ENCODE measurements at places on chromosomes 3 and 15. TPM values are rescaled to one million over a fixed set of nuclear protein-coding genes. Genes with fewer than 3 reads are reported as not detected.

DNA sequence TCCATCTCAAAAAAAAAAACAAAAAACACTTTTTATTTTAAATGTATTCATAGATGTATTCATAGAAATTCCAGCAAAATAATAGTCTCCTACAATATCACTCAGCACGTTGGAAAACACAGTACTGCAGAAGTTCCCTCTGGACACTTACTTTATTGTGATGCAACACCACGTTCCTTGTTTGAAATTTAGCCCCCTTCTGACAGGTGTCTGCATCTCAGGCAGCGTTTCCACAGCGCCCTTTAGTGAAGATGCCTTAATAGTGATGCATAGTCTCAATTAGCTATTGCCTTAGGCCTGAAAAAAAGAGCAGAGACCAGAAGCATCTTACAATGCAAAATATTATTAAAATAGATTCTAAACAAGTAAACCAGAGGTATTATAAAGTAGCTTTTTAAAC lies 20.3 kb downstream of the IL12A start:
- DNase-seq = no peak
- H3K36me3 ChIP-seq = no peaks in the 10 kb centered on the region
- H3K4me1 ChIP-seq = peaks cover 26% of the 10 kb centered on the region
- no peaks in the 10 kb centered on the region for H3K27me3 ChIP-seq
- H3K27ac ChIP-seq = no peak overlapping the region

GRCh38 chr3:135851201-135852081 lies 114.1 kb upstream of the PPP2R3A start:
- H3K4me1 ChIP-seq = peaks cover 35% of the 10 kb centered on the region
- no peaks in the 10 kb centered on the region for H3K27me3 ChIP-seq
- H3K36me3 ChIP-seq = no peaks in the 10 kb centered on the region
- H3K27ac ChIP-seq = peak overlapping the region; percentile 61

C3orf80 gene
- 0.78 TPM for total RNA-seq

GRCh38 chr3:38379201-38379770 lies 32.7 kb downstream of the XYLB start:
- no peak overlapping the region for H3K4me3 ChIP-seq
- no peak overlapping the region for H3K27ac ChIP-seq
- H3K36me3 ChIP-seq = peaks cover 6% of the 10 kb centered on the region
- no peaks in the 10 kb centered on the region for H3K4me1 ChIP-seq
- H3K27me3 ChIP-seq = no peaks in the 10 kb centered on the region
- no peak for DNase-seq

OXSM gene
- 8.4 TPM for total RNA-seq

DNA sequence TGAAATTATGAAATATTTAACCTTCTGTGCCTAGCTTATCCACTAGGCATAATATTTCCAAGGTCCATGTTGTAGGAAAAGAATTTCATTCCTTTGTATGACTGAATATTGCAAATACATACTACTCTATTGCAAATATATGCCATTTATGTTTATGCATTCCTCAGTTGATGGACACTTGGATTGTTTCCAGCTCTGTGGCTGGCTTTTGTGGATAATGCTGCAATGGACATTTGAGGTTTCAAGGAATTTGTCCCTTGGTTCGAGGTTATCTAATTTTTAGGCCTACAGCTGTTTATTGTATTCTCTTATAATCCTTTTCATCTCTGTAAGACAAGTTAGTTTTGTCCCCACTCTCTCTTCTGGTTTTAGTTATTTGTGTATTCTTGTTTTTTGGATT lies 7.7 kb upstream of the AADACL2 start:
- no peak for DNase-seq
- no peak overlapping the region for H3K4me3 ChIP-seq
- H3K27me3 ChIP-seq = peaks cover 4% of the 10 kb centered on the region
- H3K4me1 ChIP-seq = no peaks in the 10 kb centered on the region

DNA sequence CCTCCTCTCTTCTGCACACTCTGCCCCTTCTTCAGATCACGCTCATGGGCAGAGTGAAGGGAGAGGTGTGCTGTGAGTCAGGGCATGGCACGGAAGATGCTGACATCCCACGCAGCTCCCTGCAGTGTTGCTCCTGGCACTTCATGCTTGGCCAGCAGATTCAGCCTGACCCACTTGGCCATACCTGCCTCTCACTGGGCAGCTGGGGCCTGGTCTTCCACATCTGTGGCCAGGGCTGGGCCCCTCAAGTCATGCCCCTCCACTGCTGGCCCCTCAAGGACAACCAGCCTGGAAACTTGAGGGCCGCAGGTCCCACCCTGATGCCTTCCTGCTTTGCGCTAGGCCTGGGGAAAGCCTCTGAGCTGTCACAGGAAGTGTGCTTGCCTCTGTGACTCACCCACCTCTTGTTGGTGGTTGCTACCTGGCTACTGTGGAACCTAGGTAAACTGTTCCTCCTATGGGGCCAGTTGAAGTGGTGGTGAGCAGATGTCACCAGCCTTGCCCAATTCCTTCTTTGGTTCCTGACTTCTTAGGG lies 48.7 kb downstream of the BSN start:
- no peaks in the 10 kb centered on the region for H3K36me3 ChIP-seq
- no peak for DNase-seq
- no peak overlapping the region for H3K4me3 ChIP-seq
- H3K27me3 ChIP-seq = no peaks in the 10 kb centered on the region

GRCh38 chr3:108222853-108223565 lies 785 bp upstream of the IFT57 start:
- DNase-seq = no peak
- peak overlapping the region; percentile 98 for H3K4me3 ChIP-seq
- peak overlapping the region; percentile 99 for H3K27ac ChIP-seq
- 0 out of 2 replicates have a peak, but pooled peaks cover 6% of the 10 kb centered on the region for H3K36me3 ChIP-seq

GRCh38 chr3:52779837-52780585 lies 2.6 kb downstream of the ITIH1 start:
- DNase-seq = no peak
- no peak overlapping the region for H3K27ac ChIP-seq
- H3K27me3 ChIP-seq = peaks cover 52% of the 10 kb centered on the region
- no peaks in the 10 kb centered on the region for H3K4me1 ChIP-seq
- no peak overlapping the region for H3K4me3 ChIP-seq

DNA sequence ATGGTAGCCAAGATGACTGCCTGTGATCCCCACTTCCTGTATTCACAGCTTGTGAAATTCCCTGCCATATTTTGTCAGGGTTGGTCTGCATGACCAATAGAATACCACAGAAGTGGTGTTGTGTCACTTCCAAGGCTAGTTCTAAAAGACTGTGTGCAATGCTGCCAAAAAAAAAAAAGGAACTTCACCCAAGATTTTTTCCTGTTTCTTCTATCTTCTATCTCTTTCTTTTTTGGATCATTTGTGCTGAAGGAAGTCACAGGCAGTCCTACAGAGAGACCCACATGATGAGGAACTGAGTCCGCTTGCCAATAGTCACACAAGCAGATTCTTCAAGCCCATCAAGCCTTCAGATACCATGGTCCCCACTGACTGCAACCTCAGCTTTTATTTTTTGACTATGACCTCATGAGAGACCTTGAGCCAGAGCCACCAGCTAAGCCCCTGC lies 18.1 kb upstream of the RAF1 start:
- no peaks in the 10 kb centered on the region for H3K27me3 ChIP-seq
- peaks cover 26% of the 10 kb centered on the region for H3K4me1 ChIP-seq
- DNase-seq = peak; percentile 82
- peak overlapping the region; percentile 93 for H3K27ac ChIP-seq
- H3K4me3 ChIP-seq = no peak overlapping the region

DNA sequence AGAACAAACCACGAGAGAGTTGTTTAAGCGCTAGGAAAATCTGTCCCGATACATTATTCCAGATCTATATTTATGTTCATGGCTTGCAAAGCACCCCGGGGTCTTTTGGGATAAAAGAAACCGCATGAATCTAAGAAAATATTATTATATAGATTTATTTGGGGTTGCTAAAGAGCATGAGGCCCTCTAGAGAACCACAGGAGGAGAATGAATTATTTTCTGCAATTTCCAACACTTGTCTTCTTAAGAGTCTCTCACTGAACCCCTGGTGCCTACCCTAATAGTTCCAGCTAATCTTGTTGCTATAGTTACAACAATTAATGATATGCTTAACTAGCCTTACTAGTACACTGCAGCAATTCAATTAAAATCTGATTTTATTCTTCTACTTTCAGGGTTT lies 79.6 kb downstream of the ARRDC4 start:
- H3K4me1 ChIP-seq = peaks cover 10% of the 10 kb centered on the region
- H3K27ac ChIP-seq = no peak overlapping the region
- DNase-seq = no peak

DNA sequence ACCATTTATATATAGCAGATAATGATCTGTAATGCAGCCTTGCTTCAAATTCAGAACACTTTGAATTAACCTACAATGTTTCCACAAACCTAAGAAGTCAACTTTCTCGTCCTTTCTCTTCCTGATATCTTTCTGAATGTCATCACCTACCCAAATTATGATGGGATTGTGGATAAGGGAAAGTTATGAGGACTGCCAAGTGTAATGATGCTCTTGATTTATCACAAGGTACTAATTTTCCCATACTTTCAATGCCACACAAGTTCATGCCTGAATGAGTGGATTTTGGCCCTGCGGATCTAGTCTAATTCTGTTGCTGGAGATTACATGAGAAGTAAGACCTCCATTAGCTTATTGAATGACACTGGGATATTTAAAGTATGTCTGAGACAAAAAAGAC lies 82.6 kb upstream of the NANOGP8 start:
- H3K4me1 ChIP-seq = peaks cover 48% of the 10 kb centered on the region
- no peak for DNase-seq
- H3K4me3 ChIP-seq = no peak overlapping the region
- no peaks in the 10 kb centered on the region for H3K27me3 ChIP-seq
- H3K36me3 ChIP-seq = no peaks in the 10 kb centered on the region

- no peaks in the 10 kb centered on the region for H3K36me3 ChIP-seq
- no peak overlapping the region for H3K4me3 ChIP-seq
- H3K27ac ChIP-seq = no peak overlapping the region
- H3K4me1 ChIP-seq = peaks cover under 1% of the 10 kb centered on the region
Measured at GRCh38 chr3:99794485-99794884, 23.2 kb upstream of the CMSS1 start.

AP3B2 gene
- not detected for total RNA-seq

NANOGP8 gene
- not detected for total RNA-seq

CCR8 gene
- total RNA-seq = not detected

DNA sequence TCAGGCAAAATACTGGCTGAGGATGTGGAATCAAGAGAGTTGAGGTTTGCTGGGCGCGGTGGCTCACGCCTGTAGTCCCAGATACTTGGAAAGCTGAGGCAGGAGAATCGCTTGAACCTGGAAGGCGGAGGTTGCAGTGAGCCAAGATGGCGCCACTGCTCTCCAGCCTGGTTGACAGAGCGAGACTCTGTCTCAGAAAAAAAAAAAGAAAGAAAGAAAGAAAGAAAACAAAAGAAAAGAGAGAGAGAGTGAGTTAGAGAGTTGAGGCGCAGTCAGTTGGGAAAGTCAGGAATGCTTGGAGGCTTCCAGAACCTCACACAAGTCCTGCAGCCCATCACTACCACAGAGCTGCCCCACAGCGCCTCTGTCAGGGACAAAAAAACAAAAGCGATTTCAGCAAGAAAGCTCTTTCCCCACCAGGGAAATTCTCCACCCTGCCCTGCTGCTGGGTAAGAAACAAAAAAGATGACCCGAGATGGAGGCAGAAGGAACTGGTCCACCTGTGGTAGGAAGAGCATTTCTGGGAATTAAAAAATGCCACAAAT lies 13.8 kb downstream of the HDC start:
- no peaks in the 10 kb centered on the region for H3K36me3 ChIP-seq
- DNase-seq = no peak
- H3K4me3 ChIP-seq = no peak overlapping the region

- no peaks in the 10 kb centered on the region for H3K27me3 ChIP-seq
- peaks cover 5% of the 10 kb centered on the region for H3K4me1 ChIP-seq
- H3K36me3 ChIP-seq = no peaks in the 10 kb centered on the region
- DNase-seq = no peak
Measured at GRCh38 chr3:192054881-192055280, 593.9 kb downstream of the PYDC2 start.

WDR72 gene
- not detected for total RNA-seq

NR2F2 gene
- 174 TPM for total RNA-seq

- DNase-seq = no peak
- no peak overlapping the region for H3K27ac ChIP-seq
- no peaks in the 10 kb centered on the region for H3K27me3 ChIP-seq
- no peak overlapping the region for H3K4me3 ChIP-seq
- peaks cover 10% of the 10 kb centered on the region for H3K36me3 ChIP-seq
- no peaks in the 10 kb centered on the region for H3K4me1 ChIP-seq
Measured at GRCh38 chr15:49706805-49707204, 86.0 kb downstream of the DTWD1 start.

CHDH gene
- total RNA-seq = not detected

KLHL40 gene
- not detected for total RNA-seq

DNA sequence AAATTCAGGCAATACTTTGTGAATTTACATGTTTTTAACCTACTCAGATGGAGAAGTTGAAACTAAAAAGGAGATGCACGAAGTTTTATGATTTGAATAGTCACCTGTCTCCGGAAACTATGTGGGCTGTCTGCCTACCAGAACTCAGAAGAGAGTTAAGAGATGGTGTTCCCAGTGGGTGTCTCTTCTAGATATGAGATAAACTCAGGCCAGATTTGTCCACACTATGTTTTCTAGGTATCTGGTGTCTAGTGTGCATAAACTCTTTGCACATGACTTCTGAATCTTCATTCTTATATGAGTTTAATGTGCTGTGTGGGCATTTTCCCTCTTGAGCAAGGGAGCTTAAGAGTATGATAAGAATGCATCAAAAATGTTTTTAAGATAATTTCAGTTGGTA lies 222.8 kb downstream of the FOXP1 start:
- H3K4me3 ChIP-seq = no peak overlapping the region
- no peak overlapping the region for H3K27ac ChIP-seq
- no peak for DNase-seq
- H3K36me3 ChIP-seq = 0 out of 2 replicates have a peak, but pooled peaks cover 6% of the 10 kb centered on the region

- H3K36me3 ChIP-seq = no peaks in the 10 kb centered on the region
- no peaks in the 10 kb centered on the region for H3K27me3 ChIP-seq
- H3K4me3 ChIP-seq = no peak overlapping the region
- peaks cover 44% of the 10 kb centered on the region for H3K4me1 ChIP-seq
- H3K27ac ChIP-seq = no peak overlapping the region
Measured at GRCh38 chr3:132642539-132642847, 17.1 kb downstream of the ACAD11 start.

DNA sequence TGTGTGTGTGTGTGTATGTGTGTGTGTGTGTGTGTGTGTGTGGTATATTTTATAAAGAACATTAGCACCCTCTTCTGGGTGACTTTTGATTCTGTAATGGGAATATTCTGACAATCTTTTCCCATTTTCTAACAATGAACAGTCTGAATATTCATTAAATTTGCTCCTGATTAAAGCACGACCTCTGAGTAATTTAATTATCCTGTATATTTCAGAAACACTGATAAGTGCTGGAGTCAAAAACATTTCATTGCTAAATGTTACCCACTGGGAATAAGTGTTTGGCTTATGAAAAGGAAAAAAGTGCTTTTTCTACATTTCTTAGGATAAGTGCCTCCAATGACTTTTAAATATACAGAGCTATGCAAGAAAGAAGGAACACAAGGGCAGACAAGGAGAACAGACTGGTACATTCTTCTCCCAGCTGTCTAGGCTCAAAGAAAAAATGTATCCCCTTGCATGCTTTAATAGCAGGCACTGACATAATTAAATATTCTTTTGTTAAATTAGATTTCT lies 32.3 kb upstream of the SYNPR start:
- H3K27me3 ChIP-seq = no peaks in the 10 kb centered on the region
- DNase-seq = no peak
- no peak overlapping the region for H3K4me3 ChIP-seq
- H3K4me1 ChIP-seq = no peaks in the 10 kb centered on the region

- no peak overlapping the region for H3K4me3 ChIP-seq
- peaks cover 20% of the 10 kb centered on the region for H3K27me3 ChIP-seq
- H3K27ac ChIP-seq = no peak overlapping the region
- DNase-seq = no peak
- H3K36me3 ChIP-seq = no peaks in the 10 kb centered on the region
Measured at GRCh38 chr3:127365163-127365798, 77.4 kb upstream of the PRR20G start.

All from HFFc6 (cell line).